ENCODE measurements at places on chromosomes 3 and 15.

DNA sequence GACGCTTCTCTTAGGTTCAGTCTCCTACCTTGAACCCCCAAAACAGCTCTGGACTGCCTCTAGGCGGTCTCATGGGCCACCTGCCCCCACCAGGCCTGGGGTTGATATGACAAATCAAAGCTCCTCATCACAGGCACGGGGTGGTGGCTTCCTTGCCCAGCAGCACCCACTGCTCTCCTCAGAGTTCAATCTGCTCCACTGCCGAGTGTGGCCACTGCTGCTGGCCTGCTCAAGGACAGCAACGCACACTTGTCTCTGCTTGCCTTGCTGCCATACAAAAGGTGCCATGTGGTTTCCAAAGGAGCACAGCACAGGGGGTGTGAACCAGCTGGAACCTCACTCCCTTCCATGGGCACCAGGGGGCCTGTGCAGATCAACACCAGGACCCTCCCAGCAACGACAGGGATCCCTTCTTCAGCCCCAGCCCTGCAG lies 10.2 kb downstream of the KBTBD13 start:
- no peak for DNase-seq

DNA sequence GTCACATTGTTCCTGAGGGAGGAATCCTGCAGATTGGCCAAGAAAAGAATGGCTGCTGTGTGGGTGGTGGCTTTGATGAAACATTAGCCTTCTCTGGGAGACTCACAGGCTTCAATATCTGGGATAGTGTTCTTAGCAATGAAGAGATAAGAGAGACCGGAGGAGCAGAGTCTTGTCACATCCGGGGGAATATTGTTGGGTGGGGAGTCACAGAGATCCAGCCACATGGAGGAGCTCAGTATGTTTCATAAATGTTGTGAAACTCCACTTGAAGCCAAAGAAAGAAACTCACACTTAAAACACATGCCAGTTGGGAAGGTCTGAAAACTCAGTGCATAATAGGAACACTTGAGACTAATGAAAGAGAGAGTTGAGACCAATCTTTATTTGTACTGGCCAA lies 6.1 kb downstream of the PTX3 start:
- no peak for DNase-seq

- DNase-seq: no peak
Observed at GRCh38 chr15:60555291-60555690, 76.3 kb upstream of the ICE2 start.

- DNase-seq: no peak
Observed at GRCh38 chr3:1969281-1969680, 129.4 kb upstream of the CNTN4 start.

DNA sequence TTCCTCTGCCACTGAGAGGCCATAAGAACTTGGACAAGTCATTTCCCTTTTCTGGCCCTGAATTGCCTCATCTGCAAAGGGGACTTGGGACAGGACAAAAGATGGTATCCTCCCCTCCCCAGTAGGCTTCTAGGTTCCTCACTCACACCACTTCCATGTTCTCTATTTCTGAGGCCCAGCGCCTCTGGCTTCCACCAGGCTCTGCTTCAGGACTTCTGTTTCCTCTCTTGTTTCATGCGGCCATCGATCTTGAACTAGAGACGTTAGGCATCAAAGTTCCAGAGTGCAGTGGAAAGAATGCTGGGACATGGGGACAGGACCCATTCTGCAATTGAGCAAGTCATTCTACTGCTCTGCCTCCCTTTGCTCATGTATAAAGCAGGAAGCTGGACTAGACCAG lies 1.7 kb downstream of the TM4SF4 start:
- peak; percentile 37 for DNase-seq

DNA sequence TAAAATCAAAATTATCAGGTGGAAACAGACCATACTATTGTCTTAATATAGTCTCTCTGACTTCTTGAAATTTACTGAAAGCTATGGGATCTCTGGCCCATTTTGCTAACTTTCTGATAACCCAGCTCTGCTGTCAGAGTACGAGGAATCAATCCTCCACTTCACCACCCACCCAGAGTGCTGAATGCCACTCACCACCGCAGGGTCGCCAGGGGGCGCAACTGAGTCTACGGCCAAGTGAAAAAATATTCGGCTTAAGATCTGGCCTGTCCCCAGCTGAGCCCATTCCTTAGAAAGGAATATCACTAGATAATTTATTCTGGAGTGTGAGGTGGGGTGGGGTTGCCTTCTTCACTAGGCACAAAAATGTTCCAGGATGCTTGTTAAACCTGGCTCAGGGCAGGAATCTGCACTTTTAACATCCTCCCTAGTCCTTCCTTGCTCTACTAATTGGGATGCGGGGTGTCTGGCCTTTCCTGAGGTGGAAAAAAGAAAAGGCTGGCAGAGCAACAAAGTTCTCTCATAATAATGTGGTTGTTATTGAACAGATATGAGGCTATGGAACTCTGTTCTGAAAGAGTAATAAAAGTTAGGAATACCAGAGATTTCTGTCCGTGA lies 520.6 kb downstream of the MFSD1 start:
- no peak for DNase-seq

- no peak for DNase-seq
Observed at GRCh38 chr3:27079427-27080257, 289.5 kb downstream of the NEK10 start.

DNA sequence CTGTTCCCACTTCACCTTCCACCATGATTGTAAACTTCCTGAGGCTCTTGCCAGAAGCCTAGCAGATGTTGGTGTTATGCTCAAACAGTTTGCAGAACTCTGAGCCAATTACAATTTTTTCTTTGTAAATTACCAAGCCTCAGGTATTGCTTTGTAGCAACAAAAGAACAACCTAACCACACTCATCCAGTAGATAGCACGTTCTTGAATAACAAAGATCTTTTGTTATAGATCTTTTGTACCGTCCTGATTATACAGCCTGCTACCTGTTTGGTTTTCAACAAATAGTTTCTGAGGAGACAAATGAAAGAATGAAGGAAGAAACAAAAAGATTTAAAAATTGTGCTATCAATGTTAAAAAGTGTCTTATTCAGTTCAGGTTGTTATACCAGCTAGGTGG lies 474.7 kb upstream of the ALCAM start:
- DNase-seq: no peak

DNA sequence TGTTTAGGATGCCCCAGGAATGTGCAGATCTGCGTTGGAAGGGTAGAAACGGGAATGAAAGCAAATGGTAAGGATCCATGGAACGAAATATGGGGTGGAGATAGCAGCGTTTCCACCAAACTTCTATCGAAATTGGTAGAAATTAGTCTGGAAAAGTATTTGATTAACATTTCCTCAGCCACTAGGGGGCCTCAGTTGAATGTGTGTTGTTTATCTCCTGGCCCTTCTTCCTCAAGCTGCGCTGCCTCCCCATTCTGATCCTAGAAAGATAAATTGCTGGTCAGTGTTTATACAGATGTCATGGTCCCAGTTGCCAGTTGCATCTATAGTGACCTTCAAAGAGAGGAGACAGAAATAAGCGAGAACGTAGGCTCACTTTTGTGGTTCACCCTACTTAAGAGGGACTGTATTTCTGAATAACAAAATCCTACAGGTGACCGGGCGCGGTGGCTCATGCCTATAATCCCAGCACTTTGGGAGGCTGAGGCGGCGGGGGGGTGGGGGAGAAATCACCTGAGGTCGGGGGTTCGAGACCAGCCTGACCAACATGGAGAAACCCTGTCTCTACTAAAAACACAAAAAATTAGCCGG lies 457.1 kb downstream of the SQOR start:
- peak; percentile 51 for DNase-seq

DNA sequence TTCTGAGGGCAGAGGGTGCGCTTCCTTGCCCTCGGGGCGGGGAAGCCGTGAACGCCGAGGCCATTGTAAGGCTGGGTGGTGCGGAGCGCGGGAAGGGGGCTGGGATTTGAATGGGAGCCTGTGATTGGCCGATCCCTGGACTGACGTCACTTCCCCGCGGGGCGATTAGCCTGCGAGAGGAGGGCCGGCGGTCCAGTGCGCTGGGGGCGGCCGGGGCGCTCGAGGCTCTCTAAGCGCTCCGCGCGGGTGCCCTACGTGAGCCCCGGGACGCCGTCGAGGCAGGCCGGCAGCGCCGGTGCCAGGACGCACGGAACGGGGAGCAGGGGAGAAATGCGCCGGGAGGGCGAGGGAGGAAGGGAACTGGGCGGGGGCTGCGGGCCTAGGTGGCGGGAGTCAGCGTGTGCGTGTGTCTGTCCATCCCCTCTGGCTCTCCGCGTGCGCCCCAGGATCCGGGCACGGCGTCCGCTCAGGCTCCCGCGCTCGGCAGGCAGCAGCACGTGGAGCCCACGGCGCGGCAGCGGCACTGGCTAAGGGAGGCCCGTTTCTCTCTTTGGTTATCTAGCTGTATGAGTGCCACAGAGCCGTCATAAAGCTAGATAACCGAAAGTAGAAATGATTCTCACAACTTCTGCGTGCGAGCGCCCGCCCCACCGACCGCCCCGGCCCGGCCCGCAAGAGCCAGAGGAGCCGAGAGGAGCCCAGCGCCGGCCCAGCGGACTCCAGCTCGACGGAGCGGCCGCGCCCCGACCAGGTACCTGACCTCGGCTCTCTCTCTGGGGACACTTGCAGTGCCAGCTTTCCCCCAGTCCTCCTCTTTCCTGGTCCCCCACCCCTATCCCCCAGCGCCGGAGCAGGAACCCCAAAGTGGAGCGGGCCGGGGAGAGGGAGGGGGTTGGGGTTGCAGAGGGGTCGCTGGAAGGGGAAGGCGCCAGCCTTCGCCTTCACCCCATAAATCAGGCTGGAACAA lies 33.1 kb upstream of the POLG start:
- no peak for DNase-seq

DNA sequence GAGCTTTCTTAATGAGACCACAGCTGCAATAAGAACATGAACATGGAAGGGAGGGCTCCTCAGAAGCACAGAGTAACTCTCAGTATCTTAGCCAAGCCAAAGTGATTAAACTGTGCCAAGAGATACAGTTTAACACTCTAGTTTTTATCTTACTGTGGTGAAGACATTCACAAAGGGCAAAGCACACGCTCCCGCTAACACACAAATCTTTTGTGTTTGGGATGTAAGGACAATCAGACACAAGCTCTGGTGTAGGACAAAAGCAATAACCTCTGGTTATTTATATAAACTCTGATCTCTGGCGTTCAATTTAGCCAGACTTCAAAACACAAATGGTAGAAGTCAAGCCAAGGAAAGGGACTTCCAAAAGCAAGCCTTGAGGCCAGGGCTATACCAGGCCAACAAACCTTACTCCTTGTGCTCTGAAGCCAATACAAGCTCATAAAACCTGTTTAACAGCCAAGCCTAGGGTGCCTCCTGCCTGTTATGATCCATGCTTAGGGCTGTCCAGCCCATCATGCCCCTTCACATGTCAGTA lies 27.8 kb downstream of the DPH3 start:
- DNase-seq: no peak

- DNase-seq: no peak
Observed at GRCh38 chr3:125359700-125360099, 15.4 kb downstream of the ZNF148 start.

- DNase-seq: no peak
Observed at GRCh38 chr15:60700437-60700836, 221.5 kb upstream of the ICE2 start.

GRCh38 chr15:50786438-50786837 lies 20.9 kb upstream of the SPPL2A start:
- DNase-seq: no peak

GRCh38 chr3:24845524-24846155 lies 351.0 kb upstream of the THRB start:
- no peak for DNase-seq

- no peak for DNase-seq
Observed at GRCh38 chr3:124962403-124962940, 27.9 kb upstream of the MUC13 start.

DNA sequence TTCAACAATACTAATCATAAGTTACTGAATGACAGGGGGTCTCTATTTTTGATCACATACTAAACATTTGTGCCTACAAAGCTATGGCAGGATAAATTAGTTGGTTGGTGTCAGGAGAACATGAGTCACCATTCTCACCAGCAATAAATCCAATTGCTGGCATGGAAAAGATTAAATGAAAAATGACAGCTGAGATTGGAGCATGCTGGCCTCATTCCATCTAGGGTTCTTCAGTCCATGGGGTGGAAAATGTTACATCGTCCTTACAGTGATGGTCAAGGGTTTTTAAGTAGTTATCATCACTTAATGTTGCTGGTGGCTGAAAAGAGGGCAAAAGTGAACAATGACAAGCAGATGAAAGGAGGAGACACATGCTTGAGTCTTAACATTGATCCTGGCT lies 180.1 kb upstream of the BCL6 start:
- DNase-seq: no peak

DNA sequence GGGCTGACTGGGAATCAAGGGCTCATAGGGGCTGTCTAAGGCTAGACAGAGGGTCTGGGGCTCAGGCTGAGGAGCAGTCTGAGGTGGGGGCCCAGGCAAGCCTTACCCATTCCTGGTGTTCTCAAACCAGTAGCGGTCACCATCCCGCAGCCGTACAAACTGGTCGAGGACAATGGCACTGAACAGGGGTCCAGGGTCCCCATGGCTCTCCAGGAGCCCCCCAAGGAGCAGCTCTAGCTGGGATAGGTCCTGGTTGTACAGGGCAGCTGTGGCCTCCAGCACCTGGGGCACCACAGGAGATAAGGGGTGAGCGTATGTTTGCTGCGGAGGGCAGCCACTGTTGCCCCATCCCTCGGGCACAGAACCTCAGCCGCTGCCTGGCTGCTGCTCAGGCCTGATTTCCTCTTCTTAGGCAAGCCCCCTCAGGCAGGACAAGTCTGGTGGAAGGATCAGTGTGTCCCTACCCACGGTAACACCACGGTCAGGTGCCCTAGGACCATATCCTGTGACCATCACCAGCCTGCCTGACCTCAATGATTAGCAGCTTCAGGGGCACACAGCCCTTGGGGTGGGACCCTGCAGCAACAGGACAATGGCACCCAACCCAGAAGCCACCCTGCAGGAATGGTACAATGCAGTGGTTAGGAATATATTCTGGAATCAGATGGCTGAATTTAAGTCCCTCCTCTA lies 5.9 kb downstream of the DUOX2 start:
- DNase-seq: no peak

DNA sequence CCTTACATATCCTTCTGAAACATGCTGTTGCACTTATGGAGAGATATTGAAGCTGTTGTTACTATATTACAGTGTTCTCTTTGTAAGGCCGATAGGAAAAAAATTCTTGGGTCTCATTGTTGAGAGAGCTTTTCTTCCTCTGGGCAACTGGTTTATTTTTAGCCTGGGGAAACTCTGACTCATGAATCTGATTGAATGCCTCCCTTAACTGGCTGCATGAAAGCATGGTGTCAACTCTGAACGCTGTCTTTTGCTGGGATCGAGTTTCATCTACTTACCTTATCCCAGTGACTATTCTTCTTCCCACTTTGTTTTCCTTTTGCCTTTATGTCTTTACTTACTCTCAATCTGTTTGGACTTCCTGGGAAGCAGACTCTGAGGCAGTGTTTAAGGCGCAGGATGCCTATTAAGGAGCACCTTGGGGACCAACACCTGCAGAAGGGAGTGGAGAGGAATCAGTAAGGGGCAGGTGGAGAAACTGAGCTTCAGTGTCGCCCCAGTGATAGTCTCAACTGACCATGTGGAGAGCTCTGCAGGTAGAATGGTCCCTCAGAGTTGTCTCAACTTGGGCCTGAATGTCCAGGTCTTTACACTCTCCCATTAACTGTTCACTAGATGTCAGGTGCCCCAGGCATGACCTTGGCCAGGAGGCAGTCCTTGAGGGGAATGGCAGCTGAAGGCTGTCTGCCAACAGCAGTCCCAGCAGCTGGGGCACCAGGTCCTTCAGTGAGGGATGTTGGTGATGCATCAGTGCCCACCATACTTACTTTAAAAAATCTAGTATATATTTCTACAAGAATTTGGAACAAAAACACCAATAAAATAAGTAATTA lies 88.9 kb upstream of the CCNL1 start:
- DNase-seq: peak; percentile 67

GRCh38 chr3:122974764-122975162 lies 52.8 kb downstream of the SEMA5B start:
- peak; percentile 21 for DNase-seq

GRCh38 chr3:66113542-66113941 lies 74.8 kb upstream of the MAGI1 start:
- no peak for DNase-seq

Data from Calu3 (cell line).